Sigmoid colon (tissue), 7 donors: ENCODE measurements at places on chromosomes 4 and X. TPM values are rescaled to one million over a fixed set of nuclear protein-coding genes. Genes with fewer than 3 reads are reported as not detected.

- H3K4me3 ChIP-seq = no peak overlapping the region
- H3K27me3 ChIP-seq = no peaks in the 10 kb centered on the region
- no peaks in the 10 kb centered on the region for H3K36me3 ChIP-seq
- no peak overlapping the region for H3K27ac ChIP-seq
- no peaks in the 10 kb centered on the region for H3K4me1 ChIP-seq
Observed at GRCh38 chr4:132619968-132620367, 529.1 kb upstream of the PCDH10 start.

GRCh38 chrX:51851507-51852085 is 41.8 kb upstream of the MAGED1 start:
- no peak for DNase-seq
- H3K36me3 ChIP-seq = no peaks in the 10 kb centered on the region
- no peak overlapping the region for H3K4me3 ChIP-seq
- H3K4me1 ChIP-seq = no peaks in the 10 kb centered on the region
- H3K27me3 ChIP-seq = no peaks in the 10 kb centered on the region

DNA sequence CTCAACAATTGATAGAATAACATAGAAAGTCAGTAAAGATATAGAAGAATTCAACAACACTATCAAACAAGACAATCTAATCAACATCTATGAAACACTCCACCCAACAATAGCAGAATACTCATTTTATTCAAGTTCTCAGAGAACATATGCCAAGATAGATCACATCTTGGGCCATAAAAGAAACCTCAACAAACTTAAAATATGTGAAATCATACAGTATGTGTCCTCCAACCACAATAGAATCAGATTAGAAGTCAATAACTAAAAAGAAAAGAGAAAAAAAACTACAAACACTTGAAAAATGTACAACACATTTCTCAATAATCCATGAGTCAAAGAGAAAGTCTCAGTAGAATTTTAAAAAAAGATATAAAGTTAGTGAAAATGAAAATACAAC is 78.6 kb upstream of the LDB2 start:
- no peaks in the 10 kb centered on the region for H3K4me1 ChIP-seq
- no peaks in the 10 kb centered on the region for H3K27me3 ChIP-seq
- H3K27ac ChIP-seq = no peak overlapping the region
- no peak overlapping the region for H3K4me3 ChIP-seq
- DNase-seq = no peak

DNA sequence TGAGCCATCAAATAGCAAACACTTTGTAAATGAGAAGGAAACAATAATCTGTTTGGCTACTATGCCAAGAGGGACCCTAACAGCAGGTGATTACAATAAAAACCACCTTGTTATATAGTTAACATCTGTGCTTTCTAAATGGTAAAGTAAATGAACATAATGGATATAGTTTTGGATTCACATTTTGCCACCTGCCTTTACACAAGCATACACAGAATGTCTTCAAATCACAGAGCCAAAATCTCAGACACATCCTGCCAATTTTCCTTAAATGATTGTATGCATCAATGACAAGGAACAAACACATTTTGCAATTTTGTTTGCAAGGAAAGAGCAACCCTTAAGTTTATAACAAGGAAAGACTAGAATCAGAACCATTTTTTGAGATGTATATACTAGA is 334.2 kb downstream of the FSTL5 start:
- DNase-seq = no peak
- no peaks in the 10 kb centered on the region for H3K4me1 ChIP-seq

GRCh38 chrX:22128961-22129360 is 96.8 kb downstream of the PHEX start:
- no peak overlapping the region for H3K4me3 ChIP-seq
- no peaks in the 10 kb centered on the region for H3K27me3 ChIP-seq
- H3K4me1 ChIP-seq = no peaks in the 10 kb centered on the region
- no peaks in the 10 kb centered on the region for H3K36me3 ChIP-seq
- no peak for DNase-seq

GRCh38 chr4:141513866-141514265 is 122.5 kb upstream of the IL15 start:
- no peaks in the 10 kb centered on the region for H3K4me1 ChIP-seq
- H3K36me3 ChIP-seq = no peaks in the 10 kb centered on the region

GRCh38 chr4:33060674-33061542 is 2340.7 kb downstream of the PCDH7 start:
- H3K36me3 ChIP-seq = no peaks in the 10 kb centered on the region
- peaks cover 20% of the 10 kb centered on the region for H3K4me1 ChIP-seq
- DNase-seq = no peak
- no peaks in the 10 kb centered on the region for H3K27me3 ChIP-seq

DNA sequence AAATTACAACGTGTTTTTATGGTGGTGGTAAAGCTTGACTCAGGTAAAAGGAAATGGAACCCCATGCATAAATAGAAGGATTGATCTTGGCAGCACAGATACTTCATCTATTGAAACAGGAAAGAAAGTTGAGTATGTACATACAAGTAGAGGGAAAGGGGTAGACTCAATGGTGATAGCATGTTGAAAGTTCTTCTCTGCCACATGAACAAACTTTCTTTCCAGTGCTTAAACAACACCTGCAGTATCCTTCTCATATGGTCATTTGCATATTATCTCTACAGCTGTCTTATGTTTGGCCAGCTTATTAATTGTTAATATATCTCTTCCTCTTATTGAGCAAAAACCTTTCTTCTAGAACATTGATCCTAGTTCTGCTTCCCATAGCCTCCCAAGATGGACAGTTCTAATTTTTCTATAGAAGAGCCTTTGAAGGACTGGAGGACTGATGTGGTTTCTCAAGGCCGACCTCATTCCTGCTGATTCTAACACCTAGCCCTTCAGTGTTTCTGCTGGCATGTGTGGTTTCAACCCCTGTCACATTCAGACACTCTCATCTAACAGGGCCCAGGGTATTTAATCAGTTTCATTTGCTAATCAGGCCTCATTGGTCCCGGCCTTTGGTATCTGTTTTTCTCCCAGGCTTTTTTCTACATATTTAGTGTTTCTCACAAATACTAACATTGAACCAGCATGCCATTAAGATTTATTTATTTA is 108.1 kb upstream of the SPRY1 start:
- H3K4me3 ChIP-seq = no peak overlapping the region
- no peak overlapping the region for H3K27ac ChIP-seq
- no peak for DNase-seq

DNA sequence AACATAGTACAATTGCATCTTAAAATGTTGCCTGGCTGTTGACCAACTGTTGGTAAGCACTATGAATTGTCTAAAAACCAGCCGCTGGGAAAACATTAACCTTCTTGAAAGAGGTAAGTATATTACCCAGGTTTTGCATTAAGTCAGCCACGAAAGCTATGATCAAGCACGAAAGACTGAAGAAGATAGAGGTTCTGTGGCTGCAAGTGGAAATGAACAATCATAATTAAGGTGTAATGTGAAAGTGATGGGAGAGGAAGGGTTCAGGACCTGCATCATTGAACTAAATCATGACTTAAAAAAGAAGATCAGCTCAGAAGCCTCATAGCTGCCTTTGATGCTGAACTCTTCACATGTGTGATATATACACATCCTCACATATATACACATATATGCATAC is 341.0 kb downstream of the NR3C2 start:
- H3K4me1 ChIP-seq = no peaks in the 10 kb centered on the region
- H3K27me3 ChIP-seq = no peaks in the 10 kb centered on the region
- no peak overlapping the region for H3K27ac ChIP-seq
- no peak overlapping the region for H3K4me3 ChIP-seq

GRCh38 chr4:56757261-56757746 is 64.2 kb downstream of the SPINK2 start:
- peak; percentile 88 for DNase-seq
- H3K27ac ChIP-seq = peak overlapping the region; percentile 77
- peaks cover 19% of the 10 kb centered on the region for H3K4me1 ChIP-seq
- no peaks in the 10 kb centered on the region for H3K27me3 ChIP-seq

DNA sequence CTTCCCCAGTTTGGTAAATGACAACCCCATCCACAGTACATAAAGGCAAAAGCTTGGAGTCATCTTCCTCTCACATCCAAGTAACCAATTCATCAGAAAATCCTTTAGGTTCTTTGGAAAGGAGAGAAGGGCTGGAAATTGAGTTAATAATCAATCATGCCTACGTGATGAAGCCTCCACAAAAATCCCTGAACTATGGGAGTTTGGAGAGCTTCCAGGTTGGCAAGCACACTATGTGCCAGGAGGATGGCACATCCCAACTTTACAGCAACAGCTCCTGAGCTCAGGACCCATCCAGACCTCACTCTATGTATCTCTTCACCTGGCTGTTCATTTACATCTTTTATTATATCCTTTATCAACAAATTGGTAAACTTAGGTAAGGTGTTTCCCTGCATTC is 98.9 kb downstream of the IQCM start:
- H3K27ac ChIP-seq = no peak overlapping the region
- no peaks in the 10 kb centered on the region for H3K27me3 ChIP-seq
- no peaks in the 10 kb centered on the region for H3K4me1 ChIP-seq
- no peaks in the 10 kb centered on the region for H3K36me3 ChIP-seq
- no peak for DNase-seq

DNA sequence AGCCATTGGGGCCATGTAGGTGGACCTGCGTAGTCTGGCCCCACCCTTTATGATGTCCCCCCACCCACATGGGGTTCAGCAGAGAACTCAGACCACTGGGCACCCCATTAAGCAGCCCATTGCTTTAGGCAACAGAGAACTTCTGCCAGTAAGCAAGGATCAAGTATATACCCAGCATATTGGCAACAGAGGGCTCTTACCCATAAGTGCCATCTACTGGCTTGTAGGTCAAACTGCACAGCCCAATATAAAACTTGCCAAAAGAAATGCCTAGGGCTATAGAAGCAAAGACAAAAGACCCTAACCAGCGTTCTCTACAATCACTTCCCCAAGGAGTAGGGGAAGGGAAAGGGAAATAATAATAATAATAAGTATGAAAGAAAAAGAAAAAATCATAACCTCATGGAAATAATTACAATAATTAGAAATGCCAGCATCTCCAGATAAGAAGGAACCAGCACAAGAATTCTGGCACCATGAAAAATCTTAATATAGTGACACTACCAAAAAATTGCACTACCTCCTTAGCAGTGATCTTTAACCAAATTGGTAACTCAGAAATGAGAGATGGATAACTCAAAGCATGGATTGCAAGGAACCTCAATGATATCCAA is 1090.7 kb downstream of the FAT4 start:
- no peaks in the 10 kb centered on the region for H3K4me1 ChIP-seq
- no peaks in the 10 kb centered on the region for H3K36me3 ChIP-seq
- no peak for DNase-seq
- no peaks in the 10 kb centered on the region for H3K27me3 ChIP-seq

GRCh38 chrX:147945286-147945685 is 33.6 kb downstream of the FMR1 start:
- no peak overlapping the region for H3K4me3 ChIP-seq
- H3K27me3 ChIP-seq = no peaks in the 10 kb centered on the region
- H3K27ac ChIP-seq = no peak overlapping the region
- DNase-seq = no peak
- H3K36me3 ChIP-seq = no peaks in the 10 kb centered on the region
- no peaks in the 10 kb centered on the region for H3K4me1 ChIP-seq

DNA sequence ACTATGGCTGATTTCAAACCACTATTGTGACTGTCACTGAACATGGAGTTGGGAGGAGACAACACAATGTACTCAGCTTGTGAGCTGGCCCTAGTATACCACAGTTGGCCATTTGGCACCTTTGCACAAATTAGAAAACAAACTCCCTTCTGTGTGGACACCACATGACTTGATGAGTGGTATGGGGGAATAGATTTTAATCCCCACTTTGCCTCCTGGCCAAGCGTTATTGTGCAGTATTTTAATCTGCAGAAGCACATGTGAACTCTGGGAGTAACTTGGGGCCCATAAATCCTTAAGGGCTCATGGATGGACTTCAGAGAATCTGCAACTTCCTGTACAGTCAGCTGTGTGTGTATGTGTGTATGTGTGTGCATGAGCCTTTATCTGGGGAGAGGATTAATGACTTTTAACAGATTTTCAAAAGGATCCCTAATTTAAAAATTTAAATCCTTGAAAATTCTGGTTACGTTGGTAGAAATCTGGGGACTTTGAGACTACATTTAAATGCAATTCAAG is 105.0 kb upstream of the PAQR3 start:
- peaks cover 30% of the 10 kb centered on the region for H3K4me1 ChIP-seq
- no peak for DNase-seq
- H3K4me3 ChIP-seq = no peak overlapping the region
- no peaks in the 10 kb centered on the region for H3K27me3 ChIP-seq

GRCh38 chr4:17962171-17962570 is 59.4 kb downstream of the LCORL start:
- no peak overlapping the region for H3K4me3 ChIP-seq
- no peak for DNase-seq
- H3K27ac ChIP-seq = no peak overlapping the region
- no peaks in the 10 kb centered on the region for H3K27me3 ChIP-seq
- no peaks in the 10 kb centered on the region for H3K4me1 ChIP-seq

GRCh38 chrX:24494647-24495075 is 29.6 kb downstream of the PDK3 start:
- no peaks in the 10 kb centered on the region for H3K36me3 ChIP-seq
- DNase-seq = peak; percentile 68
- H3K4me1 ChIP-seq = peaks cover 10% of the 10 kb centered on the region
- peak overlapping the region; percentile 76 for H3K27ac ChIP-seq

GRCh38 chrX:31168551-31168950 is 96.7 kb upstream of the FTHL17 start:
- H3K36me3 ChIP-seq = peaks cover 7% of the 10 kb centered on the region
- no peak for DNase-seq
- no peaks in the 10 kb centered on the region for H3K27me3 ChIP-seq
- no peaks in the 10 kb centered on the region for H3K4me1 ChIP-seq
- no peak overlapping the region for H3K27ac ChIP-seq

GRCh38 chr4:152957437-152958171 is 21.5 kb downstream of the FHDC1 start:
- no peak overlapping the region for H3K4me3 ChIP-seq
- H3K27ac ChIP-seq = peak overlapping the region; percentile 43
- no peak for DNase-seq
- H3K4me1 ChIP-seq = no peaks in the 10 kb centered on the region
- no peaks in the 10 kb centered on the region for H3K27me3 ChIP-seq

- no peaks in the 10 kb centered on the region for H3K27me3 ChIP-seq
- DNase-seq = no peak
- H3K36me3 ChIP-seq = no peaks in the 10 kb centered on the region
- no peak overlapping the region for H3K4me3 ChIP-seq
Observed at GRCh38 chrX:47690175-47690574, 31.2 kb upstream of the UXT start.

- no peaks in the 10 kb centered on the region for H3K4me1 ChIP-seq
- no peaks in the 10 kb centered on the region for H3K27me3 ChIP-seq
- no peaks in the 10 kb centered on the region for H3K36me3 ChIP-seq
Observed at GRCh38 chr4:72568959-72569718, at the start of gene ADAMTS3. TSS of gene ADAMTS3 (minus strand) at chr4:72569221. CDS start at chr4:72568762, 459 bp downstream.

GRCh38 chr4:24303926-24304325 is 280.4 kb downstream of the DHX15 start:
- H3K4me3 ChIP-seq = no peak overlapping the region
- no peak for DNase-seq
- H3K4me1 ChIP-seq = no peaks in the 10 kb centered on the region
- H3K27me3 ChIP-seq = no peaks in the 10 kb centered on the region

IL1RAPL1 gene
- 0.07 TPM for polyA plus RNA-seq

SLC10A4 gene
- 0.73 TPM for polyA plus RNA-seq

RELL1 gene
- 9.9 TPM for polyA plus RNA-seq

RNF150 gene
- 3.1 TPM for polyA plus RNA-seq

ZC4H2 gene
- polyA plus RNA-seq = 6.3 TPM

TBX22 gene
- polyA plus RNA-seq = not detected

ARMCX1 gene
- polyA plus RNA-seq = 2.8 TPM

GALNTL6 gene
- polyA plus RNA-seq = 0.29 TPM

IL2 gene
- polyA plus RNA-seq = not detected
